ENCODE measurements at places on chromosomes 12 and 14. TPM values are rescaled to one million over a fixed set of nuclear protein-coding genes. Genes with fewer than 3 reads are reported as not detected.
A peak's percentile ranks its signal among the peaks of the same experiment; 100 is the strongest.

DNA sequence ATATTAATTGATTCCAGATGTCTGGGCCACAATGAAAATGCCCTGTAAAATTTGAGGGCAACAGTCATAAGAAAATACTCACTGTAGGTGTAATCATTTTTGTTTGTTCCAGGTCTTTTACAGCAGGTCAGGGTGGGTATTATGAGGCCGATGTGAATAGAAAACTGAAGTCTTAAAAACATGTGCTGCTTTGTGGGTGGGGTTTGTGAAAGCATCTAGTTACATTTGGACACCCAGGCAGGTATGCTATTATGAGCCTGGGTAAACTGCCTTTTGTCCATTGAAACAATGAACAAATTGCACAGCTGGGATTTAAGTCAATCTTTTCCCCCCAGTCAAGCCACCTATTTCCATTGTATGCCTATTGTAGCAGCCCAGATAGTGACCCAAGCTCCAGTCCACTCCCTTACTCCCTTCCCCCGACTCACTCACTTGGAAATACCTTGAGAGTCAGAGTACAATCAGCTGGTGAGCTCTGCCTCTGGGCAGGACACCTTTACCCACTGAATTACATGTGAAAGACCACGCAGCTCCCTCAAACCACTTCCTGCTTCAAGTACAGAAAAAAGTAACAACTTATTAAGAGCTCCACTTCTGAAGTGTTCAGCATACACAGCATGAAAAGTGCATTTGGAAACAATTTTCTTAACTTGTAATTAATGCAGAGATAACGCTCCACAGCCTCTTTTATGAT lies 1.8 kb downstream of the IGF1 start:
- DNase-seq: peak; percentile 43

DNA sequence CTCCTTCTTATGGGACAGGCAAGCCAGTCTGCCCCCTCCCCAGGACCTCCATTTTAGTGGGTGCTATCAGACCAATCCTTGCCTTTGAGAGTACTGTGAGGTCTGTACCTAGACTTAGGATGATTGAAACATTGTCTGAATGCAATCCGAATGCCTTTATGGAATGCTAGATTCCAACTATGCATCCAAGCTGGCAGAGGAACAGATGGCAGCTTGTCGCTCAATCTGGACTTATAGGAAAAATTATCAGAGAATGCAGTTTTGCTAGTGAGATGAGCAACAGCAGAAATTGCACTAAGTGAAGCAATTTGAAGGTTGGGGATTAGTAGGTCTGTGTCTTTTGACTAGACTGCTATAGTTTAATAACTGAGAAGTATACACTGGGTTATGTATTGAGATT lies 109.1 kb downstream of the DYRK2 start:
- no peak for DNase-seq

DNA sequence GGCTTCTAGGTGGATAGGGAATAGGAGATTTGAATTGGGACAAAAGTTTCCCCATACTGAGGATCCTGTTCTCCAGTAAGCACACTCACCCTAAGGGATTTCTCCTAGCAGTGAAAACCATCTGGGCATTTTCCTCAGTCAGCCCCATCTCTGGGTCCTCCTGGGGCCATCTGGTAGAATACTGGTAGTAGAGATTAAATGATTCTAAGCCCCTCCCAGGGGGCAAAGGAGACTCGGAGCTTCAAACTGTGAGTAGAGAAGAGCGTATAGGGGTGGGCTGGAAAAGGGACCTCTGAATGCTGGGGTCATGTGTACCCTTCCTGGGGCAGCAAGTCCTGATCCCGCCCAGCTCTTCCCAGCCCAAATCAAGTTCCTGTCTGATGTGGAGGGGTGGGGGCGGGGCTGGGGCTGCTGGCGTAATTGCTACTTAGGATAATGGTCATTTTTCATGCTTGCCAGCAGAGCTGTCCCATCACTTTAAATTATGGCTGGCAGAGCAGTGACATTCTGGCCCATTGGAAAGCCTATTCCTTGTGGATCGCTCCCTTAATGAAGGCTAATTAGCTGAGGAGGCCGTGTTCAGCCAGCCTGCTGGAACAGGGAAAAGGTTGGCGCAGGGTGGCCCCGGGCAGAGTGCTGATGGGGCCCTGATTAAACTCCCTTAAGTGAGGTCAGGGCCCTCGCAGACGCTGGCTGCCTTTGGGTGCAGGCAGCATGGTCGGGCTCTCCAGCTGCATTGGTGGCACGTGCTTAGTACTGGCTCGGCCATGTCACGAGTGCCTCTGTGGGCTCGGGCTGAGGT lies 127.8 kb downstream of the TSPAN9 start:
- no peak for DNase-seq

GRCh38 chr12:46887870-46888269 lies 62.1 kb upstream of the SLC38A4 start:
- no peak for DNase-seq

- DNase-seq: no peak
Measured at GRCh38 chr12:67484791-67485480, 163.6 kb upstream of the DYRK2 start.

DNA sequence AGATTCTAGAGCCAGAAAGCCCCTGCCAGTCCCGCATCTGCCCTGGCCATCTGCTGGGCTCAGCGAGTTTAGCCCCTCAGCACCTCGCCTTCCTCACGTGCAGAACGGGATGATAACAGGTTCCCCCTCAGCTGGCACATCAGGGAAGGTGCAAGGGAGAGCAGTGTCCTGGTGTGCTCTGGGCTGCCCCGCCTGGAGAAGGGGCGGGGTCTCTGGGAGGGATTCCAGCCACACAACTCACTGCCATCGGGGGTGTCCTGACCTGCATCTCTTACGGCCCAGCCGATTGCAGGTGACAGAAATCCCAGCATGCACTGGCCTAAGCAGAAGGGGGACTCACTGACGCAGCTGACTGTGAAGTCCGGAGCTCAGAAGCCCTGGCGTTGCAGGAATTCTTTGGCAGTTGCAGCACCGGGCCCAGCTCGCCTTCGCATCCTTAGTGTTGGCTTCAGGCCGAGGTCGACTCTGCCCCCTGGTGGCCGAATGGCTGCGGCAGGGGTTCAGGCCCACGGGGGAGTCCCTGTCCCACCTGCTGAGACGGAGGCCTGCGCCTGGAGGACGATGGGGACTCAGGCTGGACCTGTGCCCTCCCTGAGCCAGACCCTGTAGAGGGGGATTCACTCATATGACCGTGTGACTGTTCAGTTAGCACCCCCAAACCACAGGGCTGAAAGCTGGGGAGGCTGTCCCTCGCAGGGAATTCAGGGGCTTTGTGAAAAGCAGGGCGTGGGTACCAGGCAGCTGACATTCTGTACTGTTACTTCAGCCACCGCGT lies 178.6 kb downstream of the ADGRD1 start:
- DNase-seq: peak; percentile 78

- DNase-seq: peak; percentile 57
Measured at GRCh38 chr14:102593061-102593824, 794 bp downstream of the RCOR1 start.

GRCh38 chr14:34796902-34797301 lies 78.3 kb downstream of the BAZ1A start:
- DNase-seq: no peak

GRCh38 chr12:64824130-64824499 lies 332 bp upstream of the TBC1D30 start:
- no peak for DNase-seq

- no peak for DNase-seq
Measured at GRCh38 chr12:114302117-114302516, 103.8 kb downstream of the TBX5 start.

DNA sequence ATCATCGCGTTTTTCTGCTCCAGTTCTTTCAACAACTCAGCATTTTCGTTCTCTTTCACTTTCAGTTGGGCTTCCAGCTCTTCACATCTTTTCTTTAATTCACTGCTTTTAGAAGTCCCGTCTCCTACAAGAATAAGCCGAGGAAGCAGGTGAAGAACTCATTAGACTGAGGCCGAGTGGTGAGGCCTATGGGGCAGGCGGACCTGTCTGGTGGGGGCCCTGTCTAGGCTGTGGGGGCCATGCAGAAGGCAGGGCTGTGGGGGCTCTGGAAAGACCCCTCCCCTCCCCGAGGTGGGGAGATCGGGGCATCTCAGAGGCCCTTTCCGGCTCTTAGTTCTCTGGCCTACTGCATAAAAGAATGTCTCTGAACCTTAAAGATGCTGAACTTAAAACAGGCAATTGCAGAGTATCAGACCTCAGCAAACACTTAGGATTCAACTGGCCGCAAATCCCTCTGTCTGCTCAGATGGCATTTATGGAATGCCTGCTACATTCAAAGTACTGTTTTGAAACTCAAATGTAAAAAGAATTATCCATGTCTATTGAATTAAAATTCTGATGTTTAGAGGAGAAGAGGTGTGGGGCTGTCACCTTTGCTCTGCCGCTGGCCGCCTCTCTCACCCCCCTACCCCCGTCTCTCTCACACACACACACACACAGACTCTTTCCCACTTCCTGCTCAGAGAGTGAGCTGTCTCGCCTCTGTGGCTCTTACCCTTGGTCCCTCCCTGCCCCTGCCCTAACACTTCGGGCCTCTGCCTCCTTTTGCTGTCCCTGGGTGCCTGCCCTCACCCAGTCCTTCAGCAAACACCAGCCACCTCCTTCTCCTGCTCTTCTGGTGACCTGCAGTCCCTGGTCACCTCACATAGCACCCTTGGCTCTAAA lies 34.7 kb downstream of the CCDC92 start:
- DNase-seq: no peak

GRCh38 chr12:102888511-102888910 lies 28.5 kb downstream of the PAH start:
- no peak for DNase-seq

The ISCU gene
- 86.9 TPM for total RNA-seq

The FOXG1 gene
- not detected for total RNA-seq

The COCH gene
- total RNA-seq: 32.2 TPM
